ENCODE measurements at places on chromosomes 6 and 20. TPM values are rescaled to one million over a fixed set of nuclear protein-coding genes. Genes with fewer than 3 reads are reported as not detected.

SYCP2 gene
- 0.36 TPM for total RNA-seq

NKAIN4 gene
- not detected for total RNA-seq

CGAS gene
- total RNA-seq: 3.3 TPM

GSTA4 gene
- total RNA-seq: 21.1 TPM

SYTL3 gene
- 2.0 TPM for total RNA-seq

GNL1 gene
- total RNA-seq: 62.6 TPM

ZNF165 gene
- total RNA-seq: 0.13 TPM

NOX3 gene
- not detected for total RNA-seq

BPIFB2 gene
- not detected for total RNA-seq

C6orf52 gene
- not detected for total RNA-seq

FOXF2 gene
- 0.78 TPM for total RNA-seq

STMND1 gene
- total RNA-seq: not detected

VPS16 gene
- total RNA-seq: 54.2 TPM

ABHD16B gene
- total RNA-seq: not detected
